NCI-H1694 treated with DMSO at 0.1 percent for 48 hours (cell line): ENCODE measurements at places on chromosomes 11 and 22.
A peak's percentile ranks its signal among the peaks of the same experiment; 100 is the strongest.

GRCh38 chr11:111796696-111797095, 30.5 kb upstream of the PPP2R1B start:
- no peak for DNase-seq

GRCh38 chr22:35330258-35330861, 30.7 kb downstream of the TOM1 start:
- DNase-seq, result no peak

DNA sequence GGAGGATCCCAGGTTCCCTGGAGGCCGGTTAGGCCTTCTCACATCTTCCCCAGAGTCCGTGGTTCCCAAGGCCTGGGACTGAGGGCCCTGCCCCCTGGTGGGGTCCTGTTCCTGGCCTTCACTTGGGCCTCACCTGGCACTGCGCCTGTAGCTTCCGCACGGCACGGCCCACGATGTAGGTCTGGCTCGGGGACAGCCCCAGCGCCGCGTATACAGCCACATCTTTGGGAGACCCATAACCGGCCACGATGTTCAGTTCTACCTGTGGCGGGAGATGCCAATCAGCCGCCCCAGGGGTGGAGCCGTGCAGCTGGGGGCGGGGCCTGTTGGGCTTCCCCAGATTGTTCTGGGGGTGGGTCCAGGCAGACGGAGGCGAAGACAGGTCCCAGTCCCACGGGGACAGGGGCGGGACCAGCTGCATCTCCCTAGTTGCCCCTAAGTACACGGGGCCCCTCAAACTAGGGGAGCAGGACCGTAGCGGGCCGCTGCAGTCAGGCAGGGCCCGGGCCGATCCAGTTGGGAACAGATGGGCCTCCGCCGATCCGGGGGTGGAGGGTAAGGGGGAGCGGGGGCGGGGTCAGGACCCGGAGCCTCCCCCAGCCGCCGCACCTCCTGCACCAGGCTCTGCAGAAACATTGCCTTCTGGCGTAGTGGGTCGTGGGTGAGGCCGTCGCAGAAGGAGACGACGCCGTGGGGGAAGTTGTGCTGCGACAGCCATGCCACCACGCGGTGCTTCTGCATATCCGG, 10.1 kb downstream of the AIP start:
- no peak for DNase-seq

GRCh38 chr11:128663824-128664223, 30.0 kb upstream of the FLI1 start:
- no peak for DNase-seq

GRCh38 chr11:40227730-40228129, 1231.7 kb downstream of the LRRC4C start:
- no peak for DNase-seq

- no peak for DNase-seq
Observed at GRCh38 chr11:78346799-78347198, 70.8 kb downstream of the GAB2 start.

DNA sequence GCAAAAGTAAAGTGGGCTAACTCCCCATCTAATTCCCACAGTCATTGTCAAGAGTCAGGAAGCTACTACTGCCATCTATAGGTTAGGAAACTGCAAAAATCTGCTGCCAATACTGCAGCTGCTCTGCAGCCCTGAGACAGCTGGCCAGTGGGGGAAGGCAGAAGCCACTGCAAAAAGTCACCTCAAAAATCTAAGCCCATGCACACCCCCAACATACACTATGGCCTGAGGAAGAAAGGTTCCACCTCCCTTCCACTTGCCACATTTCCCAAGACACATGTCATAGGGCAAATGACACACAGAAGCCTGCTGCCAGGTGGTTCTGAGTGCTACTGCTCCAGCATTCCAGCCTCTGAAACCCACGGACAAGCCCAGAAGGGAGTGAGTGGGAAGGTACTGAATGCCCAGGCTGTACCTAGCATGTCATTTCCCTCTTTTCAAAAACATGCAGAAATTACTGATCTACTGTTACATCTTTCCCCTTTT, 36.9 kb downstream of the DGCR2 start:
- DNase-seq, result peak; percentile 58

GRCh38 chr11:25453471-25453870, 878.5 kb upstream of the ANO3 start:
- no peak for DNase-seq

DNA sequence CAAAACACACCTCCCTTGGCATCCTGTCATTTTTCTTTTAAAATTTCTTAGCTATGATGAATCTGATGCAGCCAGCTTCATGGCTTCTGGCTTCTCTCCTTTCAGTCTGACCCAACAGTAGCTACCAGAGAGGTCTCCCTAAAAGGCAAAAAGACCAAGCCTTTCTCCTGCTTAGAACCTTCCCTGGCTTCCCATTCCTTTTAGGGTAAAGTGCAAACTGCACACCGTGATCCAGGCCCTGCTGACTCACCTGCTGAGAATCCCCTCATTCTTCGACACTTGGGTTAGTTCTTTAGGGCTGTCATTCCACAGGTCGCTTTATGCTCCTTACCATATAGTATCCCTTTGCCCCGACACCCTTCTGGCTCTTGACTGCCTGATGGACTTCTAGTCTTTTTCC, 362.4 kb downstream of the MIAT start:
- no peak for DNase-seq

DNA sequence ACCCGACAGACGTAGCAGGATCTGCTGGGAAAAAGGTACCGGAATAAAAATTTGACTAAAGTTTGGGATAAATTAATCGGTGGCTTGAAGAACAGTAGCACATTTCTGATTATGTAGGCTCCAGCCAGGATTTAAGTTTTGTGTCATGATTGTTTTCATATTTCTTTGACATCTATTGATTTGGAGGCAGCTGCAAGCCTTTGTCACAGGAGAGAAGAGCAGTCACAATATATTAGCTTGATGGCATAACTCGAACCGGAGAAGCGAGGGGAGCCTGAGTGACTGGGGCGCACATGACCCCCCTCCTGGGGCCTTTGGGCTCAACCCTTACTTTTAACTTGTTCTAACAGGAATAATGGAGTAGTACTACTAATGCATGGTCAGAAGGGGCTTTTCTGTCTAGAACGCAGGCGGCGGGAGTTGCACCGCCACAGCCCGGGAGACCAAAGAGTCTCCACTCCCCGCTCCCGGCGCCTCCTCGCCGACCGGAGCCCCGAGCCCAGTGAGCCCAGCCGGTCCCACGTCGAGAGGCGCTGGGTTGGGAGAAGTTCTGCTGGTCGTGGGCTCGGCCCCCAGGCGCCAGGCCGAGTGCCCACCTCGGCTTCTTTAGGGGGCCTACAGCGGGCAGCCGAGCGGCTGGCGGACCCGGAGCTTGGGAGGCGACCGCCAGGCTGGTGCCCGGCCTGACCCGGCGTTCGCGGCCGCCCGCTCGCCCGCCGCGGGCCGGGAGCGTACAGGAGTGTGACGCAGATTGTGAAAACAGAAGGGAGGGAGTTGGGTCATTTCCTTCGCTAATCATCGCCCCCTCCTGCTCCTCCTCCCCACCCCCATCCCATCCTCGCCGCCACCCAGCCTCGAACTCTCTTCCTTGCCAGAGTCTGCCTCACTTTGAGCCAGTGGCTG, 15.7 kb upstream of the PAX6 start:
- DNase-seq, result no peak

- no peak for DNase-seq
Observed at GRCh38 chr11:20238712-20239111, 78.4 kb upstream of the DBX1 start.
